ENCODE measurements at places on chromosomes 16 and 17.
A peak's percentile ranks its signal among the peaks of the same experiment; 100 is the strongest.

GRCh38 chr16:80899809-80900592 is 95.6 kb upstream of the CDYL2 start:
- DNase-seq: peak; percentile 95

DNA sequence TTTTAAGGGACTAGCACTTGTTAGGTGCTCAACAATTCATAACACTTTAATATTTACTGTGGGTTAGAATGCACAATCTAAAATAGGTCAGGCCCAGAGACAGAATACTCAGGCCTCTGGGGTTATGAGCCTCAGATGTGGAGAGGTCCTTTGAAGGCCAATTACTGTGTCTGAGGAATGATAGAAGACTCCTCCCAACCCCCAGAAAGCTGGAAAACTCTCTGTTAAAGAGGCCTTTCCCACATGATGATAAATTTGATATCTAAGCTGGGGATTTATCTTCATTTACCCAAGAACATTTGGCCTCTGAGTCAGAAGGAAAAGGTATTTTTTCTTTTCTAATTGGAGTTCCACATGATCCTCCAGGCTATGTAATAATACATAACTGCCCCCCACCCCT is 41.1 kb upstream of the MMD start:
- peak; percentile 77 for DNase-seq

DNA sequence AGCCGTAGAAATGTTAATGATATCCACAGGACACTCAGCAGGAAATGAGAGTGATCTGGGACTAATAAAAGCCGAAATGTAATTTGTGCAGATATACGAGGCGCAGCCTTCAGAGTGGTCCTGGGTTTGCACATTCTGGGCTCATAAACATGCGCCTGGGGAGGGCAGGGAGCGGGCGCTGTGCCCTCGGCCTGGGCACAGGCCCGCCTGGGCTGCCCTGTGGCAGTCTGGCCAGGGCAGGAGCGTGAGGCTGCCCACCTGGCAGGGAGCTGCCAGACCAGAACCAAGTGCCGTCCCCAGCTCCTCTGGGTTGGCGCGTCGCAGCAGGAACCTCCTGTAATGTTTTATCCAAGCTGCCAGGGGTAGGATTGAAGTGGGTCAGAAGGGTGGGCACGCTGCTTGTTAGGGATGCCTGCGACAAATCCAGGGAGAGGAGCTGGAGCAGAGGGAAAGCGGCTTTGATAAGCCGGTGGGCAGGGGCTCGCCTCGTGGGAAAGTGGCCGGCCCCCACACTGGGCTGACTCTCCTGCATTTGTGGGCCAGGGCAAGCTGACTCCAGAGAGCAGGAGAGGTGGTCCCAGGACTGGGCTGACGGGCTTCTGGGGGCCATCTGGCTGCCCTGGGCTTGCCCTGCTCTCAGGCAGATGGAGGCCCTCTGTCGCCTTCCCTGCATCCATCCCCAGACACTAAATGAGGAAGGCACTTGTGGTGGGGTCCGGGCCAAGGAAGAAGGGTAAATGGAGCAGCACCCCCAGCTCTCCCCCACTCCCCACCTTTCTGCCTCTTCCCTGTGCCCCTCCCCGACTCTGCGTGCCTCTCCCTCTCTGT is 45.9 kb downstream of the SREBF1 start:
- no peak for DNase-seq

DNA sequence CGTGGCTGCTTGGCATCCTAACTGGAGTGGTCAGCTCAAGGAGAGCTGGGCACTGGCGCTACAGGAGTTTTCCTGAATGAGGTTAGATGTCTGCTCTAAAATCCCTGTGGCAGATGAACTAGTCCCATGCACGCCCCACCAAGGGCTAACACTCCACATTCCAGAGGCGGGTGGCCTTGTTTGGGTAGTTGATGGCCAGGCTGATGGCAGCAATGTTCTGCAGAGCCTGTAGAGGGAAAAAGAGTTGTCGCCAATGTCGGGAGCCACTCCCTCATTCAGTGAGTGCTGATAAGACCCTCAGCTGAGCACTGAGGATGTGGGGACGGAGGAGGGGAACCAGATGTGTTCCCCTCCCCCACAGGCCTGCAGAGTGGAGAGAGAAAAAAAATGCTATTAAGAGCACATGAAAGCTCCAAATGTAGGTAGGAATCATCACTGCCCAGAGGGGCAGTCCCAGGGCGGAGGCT is 42.5 kb upstream of the ATP2A3 start:
- no peak for DNase-seq

DNA sequence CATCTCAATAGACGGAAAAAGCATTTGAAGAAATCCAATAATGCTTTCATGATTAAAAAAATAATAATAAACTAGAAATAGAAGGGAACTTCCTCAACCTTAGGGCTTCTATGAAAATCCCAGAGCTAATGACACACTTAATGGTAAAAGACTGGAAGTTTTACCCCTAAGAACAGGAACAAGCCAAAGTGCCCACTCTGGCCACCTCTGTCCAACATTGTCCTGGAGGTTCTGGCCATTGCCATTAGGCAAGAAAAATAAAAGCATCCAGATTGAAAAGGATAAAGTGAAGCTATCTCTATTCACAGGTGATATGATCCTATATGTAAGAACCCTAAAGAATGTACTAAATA is 2.5 kb upstream of the LITAF start:
- no peak for DNase-seq

GRCh38 chr17:67366193-67367157 is at the start of gene PSMD12:
PSMD12 (minus strand) TSS chr17:67366577; CDS start chr17:67366519, 58 bp downstream.
- peak; percentile 76 for DNase-seq

All from NCI-H226 (cell line).